ENCODE measurements at places on chromosomes 5 and 9. TPM values are rescaled to one million over a fixed set of nuclear protein-coding genes. Genes with fewer than 3 reads are reported as not detected.

DNA sequence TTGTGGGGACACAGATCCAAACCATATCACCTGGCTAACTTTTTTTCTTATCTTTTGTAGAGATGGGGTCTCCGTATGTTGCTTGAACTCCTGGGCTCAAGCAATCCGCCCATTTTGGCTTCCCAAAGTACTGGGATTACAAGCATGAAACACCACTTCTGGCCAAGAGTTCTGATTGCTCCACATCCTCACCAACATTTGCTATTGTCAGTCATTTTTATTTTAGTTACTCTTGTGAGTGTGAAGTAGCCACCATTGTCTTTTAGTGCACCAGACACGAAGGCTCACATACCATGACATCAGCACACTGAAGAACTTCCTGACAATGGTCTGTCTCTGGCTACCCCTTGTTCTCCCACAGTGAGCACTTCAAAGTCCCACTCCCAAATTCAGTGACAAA, 17.3 kb downstream of the PLAC8L1 start:
- DNase-seq = no peak

DNA sequence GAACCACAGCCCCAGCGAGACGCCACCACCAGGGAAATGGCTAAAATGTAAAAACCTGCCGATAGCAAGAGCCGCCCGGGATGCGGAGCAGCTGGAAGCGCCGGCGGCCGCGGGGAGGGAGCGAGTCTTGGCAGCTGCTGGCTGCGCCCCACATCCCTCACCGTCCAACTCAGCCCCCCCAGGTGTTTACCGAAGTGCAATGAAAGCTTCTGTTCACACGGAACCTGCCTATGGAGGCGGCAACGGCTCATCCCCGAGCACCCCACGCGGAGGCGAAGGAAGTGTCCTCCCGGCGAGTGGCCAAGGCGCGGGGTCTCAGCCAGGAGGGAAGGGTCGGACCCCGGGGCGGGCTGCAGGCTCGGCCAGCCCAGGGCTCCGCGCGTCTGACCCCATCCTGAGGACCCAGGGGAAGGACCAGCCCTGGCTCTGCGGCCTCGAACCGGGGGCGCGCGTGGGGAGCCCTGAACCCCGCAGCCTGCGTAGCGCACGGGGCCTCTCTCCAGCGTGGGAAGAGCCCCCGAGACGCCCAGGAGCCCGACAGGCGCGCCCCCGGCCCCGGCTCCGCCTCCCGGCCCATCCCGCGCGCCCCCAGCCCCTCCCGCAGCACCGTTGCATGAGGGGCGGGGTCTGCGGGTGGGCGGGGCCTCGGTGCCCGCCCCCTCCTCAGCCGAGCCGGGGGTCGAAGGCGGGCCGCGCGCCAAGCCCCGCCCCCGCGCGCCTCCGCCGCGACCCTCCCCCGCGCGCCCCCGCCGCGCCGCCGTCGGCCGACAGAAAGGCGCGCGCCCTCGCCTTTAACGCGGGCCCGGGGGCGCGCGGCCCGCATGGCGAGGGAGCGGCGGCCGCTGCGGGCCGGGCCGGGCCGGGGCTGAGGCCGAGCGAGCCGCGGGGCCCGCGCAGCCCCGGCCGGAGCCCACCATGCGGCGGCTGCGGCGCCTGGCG, at the start of gene DIPK1B:
DIPK1B (plus strand) TSS at position 822 of the 939 bp plus-strand sequence; CDS start at position 916, 94 bp downstream.
- no peak for DNase-seq

DNA sequence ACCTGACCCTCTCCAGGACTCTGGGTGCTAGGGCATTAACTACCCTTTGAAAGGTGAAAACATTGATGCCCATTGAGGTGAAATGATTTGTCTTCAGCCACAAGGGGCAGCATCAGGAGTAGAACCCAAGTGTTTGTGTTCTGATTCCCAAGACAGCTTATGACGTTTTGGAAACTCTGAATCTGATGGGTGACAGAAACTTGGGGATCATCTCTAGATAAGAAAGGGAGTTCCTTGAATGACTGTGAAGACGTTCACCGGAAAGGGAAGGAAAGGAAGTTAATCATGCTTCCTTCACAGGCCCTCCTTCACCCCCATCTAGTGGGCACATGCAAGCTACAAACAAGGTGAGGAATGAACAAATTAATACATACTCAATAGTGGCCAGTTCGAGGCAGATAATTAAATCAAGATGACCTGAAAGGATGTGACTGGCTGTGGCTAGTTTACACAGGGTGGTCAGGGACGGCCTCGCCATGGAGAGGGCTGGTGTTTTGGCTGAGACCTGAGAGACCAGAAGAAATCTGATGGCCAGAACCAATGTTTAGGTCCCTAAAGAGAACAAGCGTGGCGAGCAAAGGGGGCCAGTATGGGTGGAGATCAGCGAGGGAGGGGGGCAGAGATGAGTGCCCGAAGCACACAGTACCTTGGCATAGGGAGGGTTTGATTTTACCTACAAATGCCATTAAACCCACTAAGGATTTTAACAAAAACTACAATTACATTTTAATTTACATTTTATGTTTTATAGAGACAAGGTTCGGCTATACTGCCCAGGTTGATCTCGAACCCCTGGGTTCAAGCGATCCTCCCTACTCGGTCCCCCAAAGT, 937 bp upstream of the SLC26A2 start:
- DNase-seq = peak; percentile 56

DNA sequence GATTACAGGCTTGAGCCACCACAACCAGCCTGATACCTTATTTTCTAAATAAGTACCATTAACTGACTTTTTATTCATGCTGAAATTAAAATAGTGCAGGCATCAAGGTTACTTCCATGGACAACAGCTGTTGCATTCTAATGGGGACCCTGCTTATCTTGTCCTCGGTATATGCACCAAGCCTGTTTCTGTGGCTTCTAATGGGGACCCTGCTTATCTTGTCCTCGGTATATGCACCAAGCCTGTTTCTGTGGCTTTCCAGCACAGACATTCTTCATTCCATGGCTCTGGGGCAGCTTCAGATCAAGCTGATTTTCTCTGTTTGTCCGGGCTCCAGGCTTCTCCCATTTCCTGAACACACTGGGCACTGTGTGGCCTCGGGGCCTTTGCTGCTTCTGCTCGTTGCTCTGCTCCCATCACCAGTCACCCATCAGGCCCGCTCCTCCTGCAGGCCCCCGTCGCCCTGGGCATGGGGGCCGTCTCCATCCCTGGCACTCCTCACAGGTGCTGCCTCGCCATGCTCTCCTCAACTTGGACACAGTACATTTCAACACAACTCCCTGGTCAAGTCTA, 30.7 kb downstream of the ZNF354A start:
- no peak for DNase-seq

The AIF1L gene
- 64.6 TPM for total RNA-seq

The RAB3C gene
- total RNA-seq = 0.14 TPM

The TRAF1 gene
- 1.7 TPM for total RNA-seq

The OTP gene
- not detected for total RNA-seq

The PTCH1 gene
- 2.1 TPM for total RNA-seq

The ATP6V1G1 gene
- total RNA-seq = 93.8 TPM

The IQGAP2 gene
- 8.3 TPM for total RNA-seq
